Adrenal gland (tissue), 19 donors: ENCODE measurements at places on chromosomes 6 and 20. TPM values are rescaled to one million over a fixed set of nuclear protein-coding genes. Genes with fewer than 3 reads are reported as not detected.

Gene BCAS1
- not detected for total RNA-seq

Gene SLC17A3
- total RNA-seq, result 0.20 TPM

Gene CITED2
- 382 TPM for total RNA-seq

Gene OR2J3
- total RNA-seq, result not detected

Gene XKR7
- total RNA-seq, result 0.17 TPM

Gene CSNK2B
- total RNA-seq, result 177 TPM

GRCh38 chr6:3306848-3307247, 48.1 kb downstream of the PSMG4 start:
- DNase-seq, result no peak

DNA sequence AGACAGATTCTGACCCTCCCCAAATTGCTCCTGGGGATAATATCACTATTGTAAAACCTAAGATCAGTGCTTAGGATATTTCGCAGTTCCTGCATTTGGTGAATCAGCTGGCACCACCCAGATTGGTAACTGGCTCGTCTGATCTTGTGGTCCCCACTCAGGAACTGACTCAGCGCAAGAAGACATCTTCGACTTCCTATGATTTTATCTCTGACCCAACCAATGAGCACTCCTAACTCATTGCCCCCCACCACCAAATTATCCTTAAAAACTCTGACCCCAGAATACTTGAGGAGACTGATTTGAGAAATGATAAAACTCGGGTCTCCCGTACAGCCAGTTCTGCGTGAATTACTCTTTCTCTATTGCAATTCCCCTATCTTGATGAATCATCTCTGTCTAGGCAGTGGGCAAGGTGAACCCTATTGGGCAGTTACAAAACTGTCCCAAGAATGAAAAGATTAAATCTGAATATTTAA, 55.7 kb upstream of the PRND start:
- no peak for DNase-seq

DNA sequence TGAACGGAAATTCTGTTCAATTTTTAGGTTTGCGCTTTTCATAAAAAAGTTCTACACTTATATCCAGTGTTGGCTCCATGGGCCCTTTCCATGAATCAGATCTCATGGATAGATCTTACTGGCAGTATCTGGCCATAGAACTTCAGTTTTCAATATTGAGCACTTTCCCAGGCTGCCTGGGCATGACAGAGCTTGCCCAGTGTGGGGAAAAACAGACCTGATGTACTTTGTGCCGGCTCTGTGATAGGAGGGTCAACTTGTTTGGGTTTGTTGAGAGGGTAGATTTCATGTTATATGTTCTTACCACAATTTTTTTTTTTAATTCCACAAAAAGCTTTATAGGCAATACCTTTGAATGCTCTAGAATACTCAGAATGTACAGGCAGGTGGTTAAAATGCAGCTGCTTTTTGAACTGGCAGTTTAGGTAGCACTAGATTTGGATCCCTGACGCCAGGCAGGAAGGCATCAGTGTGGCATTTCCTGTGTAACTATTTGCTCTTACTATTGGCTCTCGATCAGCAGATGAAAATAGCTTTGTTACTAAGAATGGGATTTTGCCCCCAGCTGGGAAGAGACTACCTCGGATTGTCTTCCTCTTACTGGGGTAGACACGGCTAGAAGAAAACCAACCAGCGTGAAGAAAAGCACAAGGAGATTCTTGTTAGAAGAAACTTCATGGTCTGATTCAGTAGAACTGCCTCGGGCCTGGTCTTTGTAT, 404.9 kb upstream of the SOX4 start:
- no peak for DNase-seq

GRCh38 chr6:162343936-162344645, 383.5 kb downstream of the PRKN start:
- DNase-seq, result no peak

GRCh38 chr6:83160167-83160566, 32.9 kb downstream of the PGM3 start:
- DNase-seq, result no peak

GRCh38 chr6:105649192-105649591, 246.3 kb upstream of the PREP start:
- no peak for DNase-seq

DNA sequence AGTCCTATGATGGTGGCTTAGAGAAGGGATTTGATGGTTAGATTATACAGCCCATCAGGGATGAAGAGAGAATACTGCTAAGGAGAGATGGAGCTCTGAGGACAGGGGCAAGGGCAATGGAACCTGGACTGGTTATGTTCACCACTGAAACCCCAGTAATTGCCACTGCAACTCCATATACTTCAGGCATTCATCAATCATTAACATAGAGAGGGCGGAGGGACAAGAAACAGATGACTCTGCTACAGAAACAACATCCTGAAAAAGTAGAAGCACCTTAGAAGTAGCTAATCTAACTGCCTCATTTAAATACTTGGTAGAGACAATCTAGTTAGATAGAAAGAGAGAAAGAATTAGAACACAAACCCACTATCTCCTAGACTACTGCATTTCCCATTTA, 89.8 kb downstream of the MDN1 start:
- DNase-seq, result no peak

DNA sequence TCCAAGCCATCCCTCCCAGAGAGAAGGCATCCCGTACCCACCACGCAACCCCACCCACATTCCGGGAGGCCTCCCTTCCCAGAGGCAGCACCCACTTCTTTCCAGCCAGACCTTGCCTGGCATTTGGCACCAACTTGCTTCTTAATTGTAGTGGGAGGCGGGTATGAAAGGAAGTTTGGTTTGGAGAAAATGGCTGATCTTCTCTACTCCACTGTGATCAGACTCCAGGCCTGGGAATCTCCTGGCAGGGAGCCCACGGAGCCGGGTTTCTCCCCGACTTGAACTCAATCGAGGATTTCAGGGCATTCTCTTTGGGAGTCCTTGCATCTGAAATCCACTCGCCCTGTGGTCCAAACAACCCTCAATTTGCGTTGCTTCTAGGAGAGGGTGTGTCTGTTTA, 107.1 kb downstream of the ZDHHC14 start:
- no peak for DNase-seq

DNA sequence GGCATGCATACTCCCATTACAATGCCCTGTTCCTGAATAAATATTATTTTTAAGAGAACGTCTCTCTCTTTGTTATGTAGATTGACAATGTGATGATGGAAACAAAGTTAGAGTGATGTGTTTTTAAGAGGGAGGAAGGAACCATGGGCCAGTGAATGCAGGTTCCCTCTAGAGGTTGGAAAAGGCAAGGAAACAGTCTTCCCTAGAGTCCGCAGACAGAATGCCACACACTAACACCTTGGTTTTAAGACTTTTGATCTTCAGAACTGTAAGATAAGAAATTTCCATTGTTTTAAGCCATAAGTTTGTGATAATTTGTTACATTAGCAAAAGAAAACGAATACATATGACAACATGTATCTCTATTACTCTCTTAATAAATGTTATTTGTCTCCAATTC, 4.7 kb upstream of the CENPW start:
- no peak for DNase-seq

- DNase-seq, result no peak
Measured at GRCh38 chr20:52105442-52106422, 85.8 kb downstream of the ZFP64 start.

GRCh38 chr20:14113416-14113815, 118.1 kb downstream of the MACROD2 start:
- DNase-seq, result no peak

DNA sequence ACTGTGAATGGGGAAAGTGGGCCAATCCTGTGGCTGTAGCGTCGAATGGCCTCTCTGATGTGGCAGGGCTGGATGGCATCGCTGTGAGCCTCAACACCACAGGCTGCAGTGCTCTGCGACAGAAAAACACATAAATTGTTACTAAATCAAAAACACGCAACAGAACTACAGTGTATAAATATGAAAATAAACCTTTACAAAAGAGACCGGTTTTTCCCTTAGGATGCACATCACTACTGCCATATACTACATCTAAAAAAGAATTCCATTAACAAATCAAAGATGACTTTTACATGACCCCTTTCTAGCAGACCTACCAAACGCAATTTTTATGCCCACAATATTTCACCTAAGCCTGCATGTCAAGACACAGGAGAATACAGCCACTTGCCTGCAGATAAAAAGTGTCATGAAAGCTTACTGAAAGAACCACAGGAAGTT, 395.5 kb upstream of the RUNX2 start:
- DNase-seq, result no peak

- no peak for DNase-seq
Measured at GRCh38 chr6:56682635-56683034, 39.9 kb upstream of the DST start.

DNA sequence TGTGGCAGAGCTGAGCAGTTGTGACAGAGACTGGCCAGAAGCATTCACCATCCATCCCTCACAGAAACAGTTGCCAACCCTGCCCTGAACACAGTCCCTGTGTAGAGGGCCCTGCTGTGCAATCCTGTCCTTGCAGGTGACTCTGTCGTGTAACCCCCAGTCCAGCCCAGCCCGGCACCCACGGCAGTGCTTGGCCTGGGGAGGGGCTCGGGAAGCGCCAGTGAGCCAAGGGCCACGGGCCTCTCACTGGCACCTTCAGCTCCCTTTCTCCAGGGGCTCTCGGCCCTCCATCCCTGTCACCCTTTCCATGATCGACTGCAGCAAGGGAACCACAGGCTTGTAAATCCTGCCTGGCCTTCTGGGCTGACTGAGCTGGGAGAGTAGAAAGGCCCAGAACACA, 53.0 kb downstream of the RRBP1 start:
- no peak for DNase-seq

DNA sequence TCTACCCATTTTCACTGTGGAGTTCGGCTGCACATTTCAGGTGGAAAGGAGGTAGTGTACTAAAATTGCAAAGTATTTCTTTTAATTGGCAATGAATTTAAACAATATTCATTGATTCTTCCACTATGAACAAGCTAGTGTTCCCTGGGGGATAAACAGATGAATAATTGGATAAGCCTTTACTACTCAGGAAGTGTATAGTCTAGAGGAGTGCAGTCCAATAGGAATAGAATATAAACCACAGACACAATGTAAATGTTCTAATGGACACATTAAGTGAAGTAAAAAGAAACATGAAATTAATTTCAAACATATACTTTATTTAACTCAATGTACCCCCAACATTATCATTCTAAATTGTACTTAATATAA, 28.7 kb downstream of the SGK1 start:
- DNase-seq, result no peak

GRCh38 chr20:51354191-51354768, 188.2 kb downstream of the NFATC2 start:
- DNase-seq, result no peak

GRCh38 chr6:139262519-139263300, 29.1 kb downstream of the TXLNB start:
- DNase-seq, result no peak

GRCh38 chr20:62195075-62195405, 12.2 kb downstream of the MTG2 start:
- no peak for DNase-seq

DNA sequence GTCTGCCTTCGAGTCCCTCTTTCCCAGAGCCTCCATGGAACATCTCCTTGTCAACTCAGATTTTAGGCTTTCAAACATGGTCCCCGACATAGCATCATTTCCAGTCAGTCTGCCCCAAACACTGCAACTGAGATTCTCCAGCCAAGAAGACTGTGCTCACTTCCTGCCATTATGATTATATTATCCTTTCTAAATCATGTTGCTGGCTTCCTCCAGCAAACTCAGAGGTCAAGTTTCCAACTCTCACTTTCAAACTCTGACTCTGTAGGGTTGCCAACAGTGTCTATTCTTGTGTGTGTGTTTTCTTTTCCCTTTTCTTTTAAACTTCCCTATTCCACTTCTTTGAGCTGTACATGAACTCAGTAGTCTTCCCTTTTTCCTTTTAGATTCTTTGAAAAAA, 61.2 kb upstream of the TRAF3IP2 start:
- no peak for DNase-seq

GRCh38 chr6:82178759-82179112, 68.8 kb downstream of the IBTK start:
- no peak for DNase-seq

GRCh38 chr6:125251516-125252220, 50.1 kb downstream of the HDDC2 start:
- no peak for DNase-seq

DNA sequence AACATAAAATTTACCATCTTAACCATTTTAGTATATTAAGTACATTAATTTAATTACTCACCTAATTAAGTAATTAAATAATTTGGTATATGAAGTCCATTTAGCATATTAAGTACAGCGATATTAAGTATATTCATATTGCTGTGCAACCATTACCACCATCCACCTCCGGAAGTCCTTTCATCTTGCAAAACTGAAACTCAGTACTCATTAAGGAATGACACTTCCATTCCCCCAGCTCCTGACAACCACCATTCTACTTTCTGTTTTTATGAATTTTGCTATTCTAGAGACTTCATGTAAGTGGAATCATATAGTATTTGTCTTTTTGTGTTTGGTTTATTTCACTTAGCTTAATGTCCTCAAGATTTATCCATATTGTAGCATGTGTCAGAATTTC, 61.1 kb upstream of the GTSF1L start:
- DNase-seq, result no peak

GRCh38 chr20:39049148-39049547, 87.0 kb downstream of the DHX35 start:
- DNase-seq, result no peak

GRCh38 chr6:163249651-163250101, 164.8 kb upstream of the QKI start:
- DNase-seq, result no peak
